Activated naive CD4-positive, alpha-beta T cell (primary cell): ENCODE measurements at places on chromosomes 12 and 14.

DNA sequence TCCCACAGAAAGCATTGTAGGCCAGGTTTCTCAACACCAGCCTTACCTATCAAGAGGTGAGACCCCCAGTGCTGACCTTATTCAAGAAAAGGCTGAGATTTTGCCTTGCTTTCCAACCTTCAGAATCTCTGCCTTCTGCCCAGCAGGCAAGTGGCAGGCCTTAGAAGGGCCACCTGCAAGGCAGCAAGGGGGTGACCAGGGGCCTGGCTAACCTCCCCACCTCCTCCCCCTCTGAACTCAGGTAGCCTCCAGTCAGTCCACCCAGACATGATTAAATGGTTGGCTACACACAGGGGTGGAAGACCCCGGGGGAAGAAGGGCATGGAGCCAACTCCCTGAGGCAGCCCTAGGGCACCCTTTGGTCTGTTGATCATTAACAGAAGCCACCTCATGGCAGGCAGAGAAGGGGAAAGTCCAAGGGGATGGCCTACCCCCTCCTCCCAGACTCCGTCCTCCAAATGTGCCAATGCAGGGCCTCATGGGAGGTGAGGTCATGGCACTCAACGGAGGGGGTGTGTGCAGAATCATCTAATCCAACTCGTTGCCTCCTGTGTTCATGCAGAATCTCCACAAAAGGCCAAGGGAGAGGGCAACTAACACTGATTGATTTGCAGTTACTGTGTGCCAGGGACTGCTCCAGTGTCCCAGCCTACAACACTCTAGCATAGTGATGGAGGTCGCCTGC lies 8.5 kb downstream of the ZFP36L1 start:
- DNase-seq, result no peak

DNA sequence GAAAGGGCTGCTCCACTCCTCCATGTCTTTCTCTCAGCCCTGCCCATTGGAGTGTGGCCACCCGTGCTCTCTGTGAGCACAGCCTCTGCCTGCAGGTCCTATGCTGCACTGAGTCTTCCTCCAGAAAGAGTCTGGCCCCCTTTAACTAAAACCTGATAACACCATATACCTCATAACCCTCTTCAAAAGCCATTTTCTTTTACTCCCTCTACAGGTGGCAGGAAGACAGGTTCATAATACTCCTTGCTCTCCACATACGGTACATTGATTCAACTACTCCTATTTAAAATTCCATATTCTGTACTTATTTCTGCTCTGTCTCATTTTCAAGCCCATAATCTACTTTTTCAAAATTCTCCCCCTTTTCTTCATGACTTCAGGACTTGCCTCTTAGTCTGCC lies 144.0 kb downstream of the HELB start:
- no peak for DNase-seq

GRCh38 chr14:63470962-63471793 lies 72.0 kb downstream of the PPP2R5E start:
- DNase-seq, result no peak

DNA sequence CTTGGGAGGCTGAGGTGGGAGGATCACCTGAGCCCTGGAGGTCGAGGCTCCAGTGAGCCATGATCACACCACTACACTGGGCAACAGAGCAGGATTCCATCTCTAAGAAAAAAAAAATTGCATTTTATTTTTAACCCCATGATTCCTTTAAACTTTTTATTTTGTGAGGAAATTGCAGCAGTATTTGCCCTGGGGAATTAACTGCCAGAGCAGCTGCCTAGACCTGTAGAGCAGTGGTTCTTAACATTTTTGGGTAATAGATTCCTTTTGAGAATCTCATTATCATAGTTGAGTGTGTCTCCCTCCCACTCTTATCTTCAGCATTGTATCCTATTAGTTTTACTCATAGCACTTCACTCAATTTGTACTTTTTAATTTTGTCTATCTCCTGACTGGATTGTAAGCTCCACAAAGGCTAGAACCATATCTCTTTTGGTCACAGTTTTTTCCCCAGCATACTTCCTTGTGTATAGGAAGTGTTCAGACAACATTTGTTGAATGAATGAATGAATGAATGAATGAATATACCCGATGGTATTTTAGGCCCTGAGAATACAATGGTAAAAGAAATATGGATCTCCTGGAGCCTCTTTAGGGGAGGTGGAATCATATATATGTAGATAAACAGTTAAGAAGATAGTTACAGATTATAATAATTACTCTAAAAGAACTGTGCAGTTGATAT lies 40.6 kb downstream of the BRMS1L start:
- DNase-seq, result no peak

DNA sequence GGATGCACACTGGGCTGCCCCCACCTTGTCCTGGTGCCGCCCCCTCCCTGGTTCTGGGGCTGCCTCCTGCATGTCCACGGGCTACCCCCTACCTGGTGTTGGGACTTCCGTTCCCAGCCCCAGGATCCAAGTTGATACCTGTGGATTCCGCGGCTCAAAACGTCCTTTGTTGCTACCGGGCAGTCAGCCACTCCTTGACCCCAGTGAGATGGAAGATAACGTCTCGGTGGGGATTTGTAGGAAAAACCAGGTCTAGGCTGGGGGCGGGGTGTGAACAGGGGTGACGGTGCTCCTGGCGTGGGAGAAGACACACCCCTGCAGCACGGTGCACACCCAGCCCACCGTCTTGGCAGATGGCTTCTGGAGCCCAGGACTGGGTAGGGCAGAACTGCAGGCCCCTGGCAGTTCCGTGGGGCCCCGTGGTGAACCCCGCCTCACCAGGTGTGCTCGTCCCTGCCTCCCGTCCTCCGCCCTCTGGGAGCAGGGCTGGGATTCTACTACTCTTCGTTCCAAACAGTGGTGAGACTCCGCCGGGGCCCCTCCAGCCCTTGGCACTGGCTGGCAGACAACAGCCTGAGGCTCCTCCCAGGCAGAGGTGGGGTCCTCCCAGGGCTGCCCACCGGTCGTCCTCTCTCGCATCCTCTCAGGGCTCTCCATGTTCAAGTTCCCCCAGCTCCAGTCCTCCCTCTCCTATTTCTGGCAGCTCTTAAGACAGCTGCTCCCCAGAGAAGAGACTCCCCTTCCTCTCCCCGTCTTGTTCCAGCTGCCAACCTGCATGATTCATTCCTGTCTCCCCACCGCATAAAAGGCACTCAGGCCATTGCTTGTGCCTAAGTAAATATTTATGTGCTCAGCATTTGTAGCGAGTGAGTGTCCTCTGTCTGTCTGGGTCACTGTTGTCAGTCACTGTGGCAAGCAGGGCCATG lies 75.5 kb downstream of the FBXL14 start:
- no peak for DNase-seq

DNA sequence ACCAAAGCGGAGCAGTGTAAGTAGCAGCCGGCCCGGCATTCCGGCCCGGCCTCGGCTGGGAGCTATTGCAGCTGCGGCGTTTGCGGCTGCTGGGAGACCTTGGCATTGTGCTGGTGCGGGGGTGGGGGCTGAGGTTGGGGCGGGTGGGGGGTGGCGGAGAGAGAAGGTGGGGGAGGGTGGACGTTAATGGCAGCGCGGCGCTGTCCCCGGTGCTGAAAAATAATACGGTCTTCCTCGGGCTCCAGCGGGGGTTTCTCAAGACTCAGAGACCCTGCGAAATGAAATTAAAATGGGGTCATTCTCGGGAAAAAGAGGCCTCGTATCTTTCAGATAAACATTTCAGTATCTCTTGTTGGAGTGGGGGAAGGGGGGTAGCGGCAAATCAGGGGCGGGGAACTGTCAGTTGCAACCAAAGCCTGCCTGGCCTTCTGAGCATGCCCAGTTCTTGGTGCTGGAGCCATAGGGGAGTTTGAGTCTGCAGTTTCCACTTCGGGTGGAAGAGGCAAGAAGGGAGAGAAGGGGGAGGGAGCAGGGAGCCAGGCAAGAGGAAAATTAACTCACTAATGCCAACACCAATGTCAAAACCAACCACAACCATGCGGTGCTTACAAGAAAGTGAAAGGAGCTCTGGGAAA lies 414 bp downstream of the UNC79 start:
- no peak for DNase-seq

DNA sequence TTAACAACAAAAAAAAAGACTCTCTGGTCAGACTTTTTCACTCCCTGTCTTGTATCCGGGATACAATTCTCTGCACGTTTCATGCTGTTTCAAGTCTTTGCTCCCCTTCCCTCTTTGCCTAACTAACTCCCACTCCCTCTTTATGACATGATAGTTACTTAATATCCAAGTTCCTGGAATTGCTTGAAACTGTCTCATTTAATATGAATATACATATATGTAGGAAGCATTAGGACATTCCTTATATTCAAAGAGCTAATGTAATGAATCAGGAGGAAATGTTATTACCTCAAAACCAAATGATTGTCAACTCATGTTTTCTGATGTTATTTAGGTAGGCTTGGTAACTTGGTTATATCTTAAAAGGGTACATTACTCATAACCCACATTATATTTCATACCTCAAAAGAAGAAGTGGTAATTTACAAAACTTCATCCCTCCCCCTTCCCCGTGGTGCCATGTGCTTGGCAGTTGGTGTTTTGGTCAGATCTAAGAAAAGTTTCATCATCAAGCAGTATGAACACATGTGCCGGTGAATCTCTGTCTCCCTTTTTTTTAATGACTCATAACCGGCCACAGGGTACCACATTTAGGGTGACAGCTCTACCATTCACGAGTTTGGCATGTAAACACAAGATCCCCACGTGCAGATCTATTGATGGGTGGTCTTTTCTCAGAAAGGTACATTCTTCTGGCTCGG lies 56.5 kb downstream of the HCAR2 start:
- DNase-seq, result no peak
